H7 (cell line): ENCODE measurements at places on chromosomes 1 and 21.

DNA sequence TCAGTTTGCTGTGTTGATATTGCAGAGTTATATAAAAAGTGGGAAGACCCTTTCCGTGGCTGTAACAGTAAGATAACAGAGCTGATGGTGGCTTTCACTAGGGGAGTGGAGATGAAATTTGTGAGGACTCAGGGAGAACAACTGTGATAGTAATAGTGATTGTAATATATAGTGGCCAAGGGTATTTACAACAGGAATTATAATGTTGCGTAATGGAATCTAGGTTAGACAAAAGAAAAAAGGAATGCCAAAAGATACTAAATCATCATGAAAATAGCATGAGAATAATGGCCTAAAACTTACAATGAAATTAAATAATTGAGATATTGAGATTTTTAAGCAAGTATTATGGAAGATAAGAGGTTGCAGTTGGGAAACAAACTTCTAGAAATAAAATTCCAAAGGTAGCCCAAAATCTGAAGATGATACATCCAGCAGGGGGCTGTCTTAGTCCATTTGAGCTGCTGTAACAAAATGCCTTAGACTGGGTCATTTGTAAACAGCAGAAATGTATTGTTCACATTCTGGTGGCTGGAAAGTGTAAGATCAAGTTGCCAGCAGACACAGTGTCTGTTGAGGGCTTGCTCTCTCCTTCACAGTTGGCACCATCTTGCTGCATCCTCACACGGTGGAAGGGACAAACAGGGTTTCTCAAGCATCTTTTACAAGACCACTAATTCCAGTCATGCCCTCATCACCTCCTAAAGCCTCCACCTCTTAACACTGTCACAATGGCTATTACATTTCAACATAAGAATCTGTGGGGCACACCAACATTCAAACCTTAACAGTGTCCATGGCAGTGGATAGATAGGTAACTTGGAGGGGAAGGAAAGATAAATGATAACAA lies 711.2 kb downstream of the MRPL39 start:
- DNase-seq = no peak

DNA sequence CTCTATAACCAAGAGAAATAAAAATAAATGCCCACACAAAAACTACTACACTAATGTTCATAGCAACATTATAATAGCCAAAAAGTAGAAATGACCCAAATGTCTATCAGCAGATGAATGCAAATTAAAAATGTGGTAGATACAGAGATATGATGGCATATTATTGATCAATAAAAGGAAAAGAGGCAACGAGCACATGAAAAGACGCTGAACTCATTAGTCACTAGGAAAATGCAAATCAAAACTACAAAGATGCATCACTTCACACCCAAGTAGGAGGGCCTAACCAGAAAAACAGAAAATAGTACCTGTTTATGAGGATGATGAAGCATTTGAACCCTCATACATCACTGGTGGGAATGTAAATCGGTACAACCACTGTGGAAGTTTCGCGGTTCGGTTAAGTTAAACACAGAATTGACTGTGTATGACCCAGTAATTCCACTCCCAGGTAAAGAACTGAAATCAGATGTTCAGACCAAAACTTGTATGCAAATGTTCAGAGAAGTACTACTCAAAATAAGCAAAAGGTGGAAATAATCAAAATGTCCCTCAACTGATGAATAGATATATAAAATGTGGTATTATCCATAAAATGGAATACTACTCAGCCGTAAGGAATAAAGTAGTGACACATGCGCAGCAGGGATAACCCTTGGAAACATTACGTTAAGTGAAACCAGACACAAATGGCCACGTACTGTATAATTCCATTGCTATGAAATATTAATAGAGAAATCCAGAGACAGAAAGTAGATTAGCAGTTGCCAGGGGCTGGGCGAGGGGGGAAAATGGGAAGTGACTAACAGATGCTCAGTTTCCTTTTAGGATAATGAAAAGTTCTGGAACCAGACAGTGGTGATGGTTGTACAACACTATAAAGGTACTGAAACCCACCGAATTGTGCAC lies 3.1 kb downstream of the USP48 start:
- DNase-seq = no peak

DNA sequence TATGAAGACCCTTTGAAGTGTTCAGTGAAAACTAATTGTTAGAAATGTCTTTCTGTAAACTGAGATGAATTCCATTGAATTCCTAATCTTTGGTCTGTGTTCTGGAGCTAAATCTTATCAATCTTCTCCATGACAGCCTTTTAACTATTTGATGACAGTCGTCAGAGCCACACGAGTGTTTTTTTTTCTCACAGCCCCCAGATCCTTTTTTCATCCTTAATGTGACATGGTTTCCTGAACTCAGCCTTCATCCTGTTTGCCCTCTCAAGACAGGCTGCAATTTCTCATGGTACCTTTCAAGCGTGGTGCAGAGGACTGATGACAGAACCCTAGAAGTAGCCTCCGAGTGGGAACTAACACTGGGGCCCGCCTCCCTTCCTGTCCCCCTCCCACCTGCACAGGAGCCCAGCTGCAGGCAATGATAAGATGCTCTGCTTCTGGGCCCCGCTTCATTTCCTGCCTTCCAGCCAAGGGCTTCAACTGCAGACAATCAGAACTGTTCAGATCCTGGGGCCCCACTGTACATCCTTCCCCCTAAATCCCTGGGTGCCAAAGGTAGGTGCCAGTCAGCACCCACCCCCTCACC lies 114.6 kb upstream of the VAV3 start:
- DNase-seq = peak; percentile 4

- DNase-seq = peak; percentile 96
Observed at GRCh38 chr1:94237291-94238226, at the start of gene ARHGAP29. ARHGAP29 (minus strand) TSS chr1:94237584; CDS start chr1:94231611, 5,973 bp downstream.

DNA sequence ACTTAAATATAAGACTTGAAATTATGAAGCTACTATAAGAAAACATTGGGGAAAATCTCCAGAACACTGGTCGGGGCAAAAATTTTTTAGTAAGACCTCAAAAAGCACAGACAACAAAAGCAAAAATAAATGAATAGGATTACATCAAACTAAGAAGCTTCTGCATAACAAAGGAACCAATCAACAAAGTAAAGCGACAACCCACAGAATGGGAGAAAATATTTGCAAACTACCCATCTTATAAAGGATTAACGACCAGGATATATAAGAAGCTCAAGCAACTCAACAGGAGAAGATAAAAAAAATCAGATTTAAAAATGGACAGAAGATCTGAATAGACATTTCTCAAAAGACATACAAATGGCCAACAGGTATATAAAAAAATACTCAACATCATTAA lies 19.1 kb downstream of the UCHL5 start:
- no peak for DNase-seq

DNA sequence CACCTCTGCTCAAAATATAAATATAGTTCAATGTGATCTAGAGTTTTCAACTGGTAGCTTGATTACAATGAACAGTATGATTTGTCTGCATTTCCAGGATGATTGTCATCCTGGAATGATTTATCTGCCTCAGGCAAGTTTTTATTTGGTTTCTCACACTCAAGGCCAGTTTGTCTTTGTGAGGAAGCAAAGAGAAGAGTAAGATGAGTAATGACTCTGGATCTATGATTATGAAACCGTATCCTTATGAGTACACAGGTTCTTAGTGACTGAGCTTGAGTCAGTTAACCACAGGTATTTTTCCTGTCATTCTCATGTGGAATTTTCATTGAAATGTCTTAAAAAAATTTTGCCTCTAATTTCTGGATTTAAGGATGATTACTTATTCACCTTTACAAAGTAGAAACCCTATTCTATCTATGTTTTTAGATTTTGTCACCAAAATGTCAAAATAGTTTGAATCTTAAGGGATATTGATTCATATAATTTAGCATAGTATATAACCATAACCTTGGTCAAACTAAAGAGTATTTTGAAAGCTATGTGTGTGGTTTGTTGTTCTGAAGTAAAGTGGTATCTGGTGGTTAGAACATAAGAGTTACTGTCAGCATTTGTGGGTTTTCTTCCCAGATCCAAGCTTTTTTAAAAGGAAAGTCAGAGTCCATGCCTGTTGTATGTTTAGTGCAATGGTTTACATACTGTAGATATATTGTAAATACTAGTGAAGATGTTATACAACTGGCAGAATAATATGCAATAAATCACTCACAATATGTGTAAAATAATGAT lies 145.0 kb downstream of the RASAL2 start:
- no peak for DNase-seq

DNA sequence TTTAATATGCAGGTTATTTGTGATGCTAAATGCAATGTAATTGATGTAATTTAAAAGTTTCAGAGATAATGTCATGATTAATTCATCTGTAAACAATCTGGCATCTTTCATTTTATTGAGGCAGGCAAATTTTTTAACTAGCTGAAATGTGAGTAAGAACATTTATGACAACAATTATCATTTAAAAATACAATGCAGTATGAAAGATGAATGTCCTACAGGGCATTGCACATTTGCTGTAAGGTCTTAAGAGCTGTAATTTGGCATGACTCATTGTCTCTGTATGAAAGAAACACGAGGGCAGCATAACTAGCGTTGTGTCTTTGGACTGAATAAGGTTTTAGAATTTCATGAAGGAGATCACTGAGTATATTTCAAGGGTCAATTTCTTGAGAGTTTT lies 642.8 kb downstream of the PLA2G4A start:
- no peak for DNase-seq

- DNase-seq = no peak
Observed at GRCh38 chr1:241782396-241782795, 65.6 kb upstream of the EXO1 start.

DNA sequence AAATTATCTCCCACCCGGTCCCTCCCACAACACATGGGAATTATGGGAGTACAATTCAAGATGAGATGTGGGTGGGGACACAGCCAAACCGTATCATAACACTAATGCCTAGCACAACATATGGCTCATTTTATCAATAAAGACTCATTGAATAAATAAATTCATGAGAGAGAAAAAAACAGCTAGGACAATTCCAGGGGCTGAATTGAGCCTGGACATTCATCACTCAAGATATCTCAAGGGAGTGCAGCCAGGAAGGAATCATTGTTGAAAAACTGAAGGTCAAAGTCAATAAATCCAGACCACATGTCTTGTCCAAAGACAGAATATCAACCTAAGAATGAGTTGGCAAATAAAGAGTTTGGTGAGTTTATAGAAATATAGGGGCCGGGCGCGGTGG lies 644.1 kb downstream of the PLPP3 start:
- no peak for DNase-seq

DNA sequence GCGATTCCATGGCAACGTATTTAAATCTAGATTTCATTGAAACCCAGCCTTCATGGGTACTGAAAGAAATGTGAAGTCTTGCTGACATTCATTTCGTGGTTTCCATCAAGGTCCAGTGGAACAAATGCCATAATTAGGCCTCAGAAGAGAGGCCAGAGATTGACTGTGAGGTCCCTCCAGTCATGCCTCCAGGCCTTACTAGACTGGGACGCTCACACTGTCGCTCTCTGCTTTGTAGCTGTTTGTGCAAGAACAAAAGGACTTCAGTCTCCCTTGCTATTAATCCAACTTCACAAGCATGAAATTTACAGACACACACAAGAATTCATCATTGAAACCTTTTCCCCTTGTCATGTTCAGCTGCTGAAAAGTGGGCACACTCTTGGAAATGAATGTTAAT lies 180.4 kb upstream of the FOXD3 start:
- DNase-seq = no peak

GRCh38 chr1:38004284-38005108 lies 818 bp downstream of the FHL3 start:
- DNase-seq = no peak

DNA sequence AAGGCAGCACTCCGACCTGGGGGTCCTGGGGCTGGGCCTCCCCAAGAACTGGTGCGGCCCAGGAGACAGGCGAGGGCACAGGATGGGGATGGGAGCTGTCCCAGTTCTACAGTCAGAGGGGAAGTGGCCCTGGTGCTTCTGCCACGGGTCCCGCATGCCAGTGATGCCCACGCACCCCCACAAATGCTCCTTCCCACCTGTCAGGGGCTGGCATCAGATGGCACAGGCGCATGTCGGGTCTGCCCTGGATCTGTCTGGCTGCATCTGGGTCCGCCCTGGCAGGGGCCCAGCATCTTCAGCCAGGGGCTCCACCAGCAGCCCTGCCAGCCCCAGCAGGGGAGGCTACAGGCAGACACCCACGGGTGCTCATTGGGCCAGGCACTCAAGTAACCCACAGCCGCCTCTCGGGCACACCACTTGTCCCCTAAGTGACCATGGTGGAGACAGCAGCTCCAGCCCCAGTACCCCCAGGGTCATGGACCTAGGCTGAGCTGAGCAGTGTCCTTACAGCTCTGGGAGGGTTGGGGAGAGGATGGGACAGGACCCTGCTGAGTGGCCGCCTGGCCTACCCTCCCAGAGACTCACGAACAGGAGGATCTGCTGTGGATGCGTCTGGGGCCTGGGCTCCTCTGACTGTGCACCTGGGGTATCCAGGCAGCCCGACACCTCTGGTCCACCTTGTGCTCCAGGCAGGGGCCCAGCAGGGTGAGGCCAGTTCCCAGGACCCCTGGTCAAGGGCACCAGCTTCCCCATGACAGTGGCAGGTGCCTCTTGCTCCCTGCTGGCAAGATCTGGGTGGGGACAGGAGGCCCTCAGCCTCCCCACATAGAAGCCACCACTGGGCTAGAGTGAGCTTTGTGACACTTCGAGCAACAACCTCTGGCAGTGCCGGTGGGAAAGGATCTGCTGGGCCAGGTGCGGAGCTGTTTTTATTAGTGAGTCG lies 5.4 kb downstream of the SMIM1 start:
- DNase-seq = no peak

DNA sequence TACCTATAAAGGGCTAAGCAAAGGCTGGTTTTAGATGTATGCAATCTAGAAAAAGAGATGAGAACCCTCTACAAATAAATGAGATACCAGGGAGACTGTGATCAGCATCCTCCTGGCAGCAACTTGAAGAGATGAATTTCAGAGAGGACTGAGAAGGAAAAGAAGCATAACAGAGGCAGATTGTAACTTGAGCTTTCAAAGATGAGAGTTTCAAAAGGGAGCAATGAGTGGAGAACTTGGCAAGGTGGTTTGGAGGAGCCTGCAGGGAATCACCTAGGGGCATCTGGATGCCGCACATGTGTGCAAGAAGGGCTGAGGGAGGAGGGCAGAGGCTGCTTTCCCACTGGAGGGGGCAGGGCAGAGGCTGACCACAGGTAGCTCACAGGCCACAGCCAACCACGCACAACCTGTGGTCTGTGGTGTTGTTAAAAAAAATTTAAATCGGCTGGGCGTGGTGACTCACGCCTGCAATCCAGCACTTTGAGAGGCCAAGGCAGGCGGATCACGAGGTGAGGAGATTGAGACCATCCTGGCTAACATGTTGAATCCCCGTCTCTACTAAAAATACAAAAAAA lies 50.2 kb downstream of the PCNX2 start:
- DNase-seq = no peak

GRCh38 chr1:230293390-230293700 lies 132.8 kb downstream of the PGBD5 start:
- peak; percentile 24 for DNase-seq

GRCh38 chr1:1758059-1758621 lies 20.1 kb downstream of the NADK start:
- peak; percentile 49 for DNase-seq

- no peak for DNase-seq
Observed at GRCh38 chr1:111565968-111566367, 53.6 kb upstream of the RAP1A start.

- DNase-seq = no peak
Observed at GRCh38 chr1:64745986-64746940, 1.4 kb downstream of the RAVER2 start.

- DNase-seq = no peak
Observed at GRCh38 chr1:183282101-183282855, 96.2 kb downstream of the LAMC2 start.
